ENCODE measurements at places on chromosomes 4 and X. TPM values are rescaled to one million over a fixed set of nuclear protein-coding genes. Genes with fewer than 3 reads are reported as not detected.

DNA sequence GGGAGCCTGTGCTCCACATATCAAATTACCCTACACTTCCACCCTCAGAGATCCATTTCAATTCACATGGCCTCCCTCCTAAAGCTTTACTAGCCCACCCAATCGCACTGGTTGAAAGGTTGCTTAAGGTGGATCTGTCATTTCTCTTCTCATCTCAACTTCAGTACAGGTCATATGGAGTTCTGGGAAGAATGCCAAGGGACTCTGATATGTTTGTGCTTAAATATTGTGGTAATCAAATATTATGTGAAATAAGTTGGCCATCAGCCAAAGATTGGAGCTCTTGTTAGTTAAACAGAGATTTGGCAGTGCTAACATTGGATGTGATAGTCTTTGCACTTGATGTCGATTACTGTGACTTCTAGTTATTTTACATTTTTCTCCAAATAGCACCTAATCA is 20.5 kb downstream of the SEPTIN6 start:
- no peak for DNase-seq

- DNase-seq: no peak
Observed at GRCh38 chr4:127709456-127709855, 20.7 kb upstream of the SLC25A31 start.

DNA sequence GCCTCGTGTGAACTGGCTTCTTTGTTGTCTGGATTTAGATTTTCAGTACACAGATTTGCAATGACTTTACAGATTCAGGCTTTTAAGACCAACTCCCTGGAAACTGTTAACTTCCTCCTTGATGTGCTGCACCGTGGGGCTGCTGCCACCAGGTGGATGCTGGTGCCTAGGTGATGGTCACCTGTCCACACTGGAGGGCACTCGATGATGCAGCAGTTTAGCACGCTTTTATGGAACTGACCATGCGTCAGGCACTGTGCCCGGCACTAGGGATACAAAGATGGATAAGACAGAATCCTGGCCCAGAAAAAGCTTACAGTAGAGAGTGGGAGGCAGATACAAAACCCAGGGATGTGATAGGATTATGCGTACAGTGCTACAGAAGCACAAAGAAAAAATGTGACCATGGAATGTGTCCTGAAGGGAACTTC is 180.7 kb downstream of the CEP135 start:
- no peak for DNase-seq

- no peak for DNase-seq
Observed at GRCh38 chr4:139858436-139859205, 193.0 kb downstream of the MGST2 start.

The ATP1B4 gene
- not detected for total RNA-seq

The SAGE1 gene
- total RNA-seq: not detected

The C4orf36 gene
- total RNA-seq: 0.40 TPM

Data from Daoy (cell line).